ENCODE measurements at places on chromosomes 5 and 9. TPM values are rescaled to one million over a fixed set of nuclear protein-coding genes. Genes with fewer than 3 reads are reported as not detected.

GRCh38 chr5:88085462-88085861 is 183.2 kb downstream of the TMEM161B start:
- no peak for DNase-seq

GRCh38 chr5:156934450-156935211 is 28.4 kb downstream of the TIMD4 start:
- DNase-seq = peak; percentile 36

GRCh38 chr5:177089825-177090641 is 3.3 kb downstream of the FGFR4 start:
- peak; percentile 18 for DNase-seq

DNA sequence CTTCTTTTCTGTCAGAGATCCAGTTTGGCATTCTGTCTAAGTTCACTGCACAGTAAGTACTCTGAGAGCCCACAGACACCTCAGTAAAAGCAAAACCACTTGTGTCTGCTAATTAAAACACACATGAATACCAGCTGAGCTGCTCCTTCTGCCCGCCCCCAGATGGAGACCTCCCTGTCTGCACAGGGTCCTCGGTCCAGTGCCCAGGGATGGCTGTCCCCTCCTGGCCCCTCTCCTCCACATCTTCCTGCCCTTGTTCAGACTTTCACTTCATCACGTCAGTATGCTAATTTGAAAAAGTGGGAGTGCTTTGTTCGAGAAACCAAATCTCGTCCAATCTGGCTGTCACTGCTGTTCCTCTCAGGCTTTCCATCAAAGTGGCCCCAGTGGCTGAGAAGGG is 43.5 kb downstream of the LIX1 start:
- DNase-seq = no peak

GRCh38 chr9:7790022-7790818 is 9.4 kb downstream of the DMAC1 start:
- DNase-seq = no peak

GRCh38 chr9:16450578-16450977 is 419.9 kb downstream of the BNC2 start:
- DNase-seq = no peak

DNA sequence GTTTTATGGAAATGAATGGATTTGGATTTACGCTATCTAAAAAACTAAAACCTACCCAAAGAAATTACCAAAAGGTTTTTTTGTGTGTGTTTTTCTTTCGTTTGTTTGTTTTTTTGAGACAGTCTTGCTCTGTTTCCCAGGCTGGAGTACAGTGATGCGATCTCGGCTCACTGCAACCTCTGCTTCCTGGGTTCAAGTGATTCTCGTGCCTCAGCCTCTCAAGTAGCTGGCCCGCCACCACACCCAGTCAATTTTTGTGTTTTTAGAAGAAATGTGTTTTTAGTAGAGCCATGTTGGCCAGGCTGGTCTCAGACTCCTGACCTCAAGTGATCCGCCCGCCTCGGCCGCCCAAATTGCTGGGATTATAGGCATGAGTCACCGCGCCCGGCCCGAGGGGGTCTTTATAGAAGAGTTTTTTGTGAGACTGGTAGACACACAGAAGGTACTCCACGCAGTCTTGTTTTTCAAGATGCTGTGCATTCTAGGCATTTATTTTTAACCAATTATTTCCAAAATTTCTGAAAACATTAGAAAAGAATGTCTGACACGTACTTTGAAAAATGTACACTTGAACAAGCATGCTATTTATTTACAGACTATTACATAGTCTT is 75.7 kb downstream of the NR6A1 start:
- DNase-seq = no peak

DNA sequence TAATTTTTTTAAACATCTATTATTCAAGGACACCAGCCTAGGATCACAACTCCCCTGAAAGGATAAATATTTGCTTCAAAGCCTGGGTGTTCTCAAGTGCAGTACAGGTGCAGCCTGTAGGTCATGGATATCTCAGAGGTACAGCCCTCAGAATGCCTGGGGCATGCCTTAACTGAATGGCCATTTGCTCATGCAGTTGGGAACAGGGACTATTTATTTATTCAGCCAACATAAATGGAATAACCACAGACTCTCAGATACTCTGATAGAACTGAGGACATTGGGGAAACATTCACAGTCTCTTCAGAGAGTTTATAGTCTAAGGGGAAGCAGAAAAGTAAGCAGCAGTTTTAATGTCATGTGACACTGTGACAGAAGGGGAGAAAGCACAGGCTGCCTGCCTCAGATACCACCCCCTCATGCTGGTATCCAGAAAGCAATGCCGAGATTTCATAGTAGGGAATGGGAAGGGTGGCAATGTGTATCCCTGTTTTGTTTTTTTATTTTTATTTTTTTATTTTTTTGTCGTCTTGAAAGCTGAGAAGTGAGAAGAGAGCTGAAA is 112.6 kb downstream of the MACIR start:
- DNase-seq = no peak

DNA sequence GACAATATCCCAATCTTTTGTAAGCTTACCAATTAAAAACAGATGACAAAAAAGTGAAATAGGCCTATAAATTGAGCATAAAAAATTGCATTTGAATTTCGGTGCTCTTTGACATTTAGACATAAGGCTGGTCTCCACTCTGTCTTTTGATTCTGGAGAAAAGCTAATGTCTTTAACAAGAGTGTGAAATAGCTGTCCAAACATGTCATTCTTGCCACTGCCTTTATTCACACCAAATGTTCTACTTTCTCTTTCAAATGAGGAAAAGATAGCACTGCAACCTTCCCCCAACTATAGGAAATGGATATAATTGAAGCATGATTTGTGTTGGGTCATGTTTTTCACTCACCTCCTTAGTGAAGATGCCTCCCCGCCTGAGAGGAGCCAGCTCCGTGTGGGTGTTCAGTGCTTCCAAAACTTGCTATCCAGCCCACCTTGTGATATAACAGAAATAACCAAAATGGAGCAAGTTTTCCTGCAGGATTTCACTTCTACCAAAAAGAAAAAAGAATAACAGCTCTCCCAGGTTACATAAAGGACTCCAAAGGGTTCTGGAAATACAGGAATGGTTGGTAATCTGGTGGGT is 55.2 kb upstream of the STK32A start:
- no peak for DNase-seq

DNA sequence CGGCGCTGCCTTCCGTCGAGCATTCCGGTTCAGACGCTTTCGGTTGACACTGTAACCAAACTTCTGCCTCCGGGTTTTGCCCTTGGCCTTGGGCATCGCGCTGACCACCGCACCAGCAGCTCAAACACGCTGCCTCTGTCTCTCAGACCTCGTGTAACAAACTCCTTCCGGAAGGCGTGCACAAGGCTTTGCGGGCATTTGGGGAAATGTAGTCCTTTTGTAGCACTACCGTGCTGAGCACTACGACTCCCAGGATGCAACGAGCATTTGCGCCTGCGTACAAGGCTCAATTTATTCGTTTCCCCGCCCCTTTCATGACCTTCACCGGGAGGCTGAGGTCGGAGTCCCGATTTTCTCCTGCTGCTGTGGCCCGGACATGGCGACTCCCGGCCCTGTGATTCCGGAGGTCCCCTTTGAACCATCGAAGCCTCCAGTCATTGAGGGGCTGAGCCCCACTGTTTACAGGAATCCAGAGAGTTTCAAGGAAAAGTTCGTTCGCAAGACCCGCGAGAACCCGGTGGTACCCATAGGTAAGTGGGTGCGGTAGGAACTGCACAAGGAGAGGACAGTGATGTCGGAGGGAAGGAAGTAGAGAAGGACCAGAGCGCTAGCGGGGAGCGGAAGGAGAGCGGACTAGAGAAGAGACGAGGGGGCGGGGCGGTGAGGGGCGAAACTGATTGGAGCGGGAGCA is at the start of the genes HIGD2A and NOP16:
Gene HIGD2A (plus strand): TSS at position 308 of the 691 bp plus-strand sequence. CDS start 69 bp downstream, at position 377.
Gene NOP16 (minus strand): TSS at position 155 of the 691 bp plus-strand sequence. CDS start 59 bp downstream, at position 96.
- peak; percentile 97 for DNase-seq

DNA sequence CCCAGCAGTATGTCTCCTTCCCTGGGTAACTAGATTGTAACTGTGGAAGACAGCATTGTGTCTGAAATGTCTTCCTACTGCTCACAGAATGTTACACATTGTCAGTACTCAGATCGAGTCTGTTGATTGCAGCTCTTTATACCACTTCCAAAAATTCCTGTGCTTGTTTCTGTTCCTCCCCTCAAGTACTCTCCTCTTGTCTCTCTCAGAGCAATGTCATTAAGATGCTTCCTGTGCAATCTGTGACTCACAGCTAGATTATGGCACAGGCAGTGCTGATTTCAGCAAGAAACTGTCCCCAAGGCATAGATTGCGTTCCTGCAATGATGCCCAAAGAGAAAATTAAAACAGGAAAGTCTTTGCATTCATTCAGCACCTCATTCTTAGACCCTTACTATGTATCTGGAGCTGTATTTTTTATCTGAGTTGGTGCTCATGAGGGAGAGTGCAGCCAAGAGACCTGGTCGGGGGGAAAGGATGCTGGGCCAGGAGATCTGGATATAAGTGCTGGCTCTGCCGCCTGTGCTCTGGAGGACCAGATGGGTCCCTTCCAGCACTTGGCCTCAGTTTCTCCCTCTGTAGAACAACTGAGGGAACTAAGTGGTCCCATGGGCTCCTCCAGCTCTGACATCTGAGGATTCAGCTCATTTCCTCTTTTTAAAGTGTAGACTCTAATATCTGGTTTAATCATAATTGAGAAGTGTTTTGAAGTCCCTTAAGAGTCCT is 40.8 kb upstream of the GNPDA1 start:
- no peak for DNase-seq

- no peak for DNase-seq
These were observed 378.0 kb downstream of the MLLT3 start for GRCh38 chr9:20244271-20244670.

DNA sequence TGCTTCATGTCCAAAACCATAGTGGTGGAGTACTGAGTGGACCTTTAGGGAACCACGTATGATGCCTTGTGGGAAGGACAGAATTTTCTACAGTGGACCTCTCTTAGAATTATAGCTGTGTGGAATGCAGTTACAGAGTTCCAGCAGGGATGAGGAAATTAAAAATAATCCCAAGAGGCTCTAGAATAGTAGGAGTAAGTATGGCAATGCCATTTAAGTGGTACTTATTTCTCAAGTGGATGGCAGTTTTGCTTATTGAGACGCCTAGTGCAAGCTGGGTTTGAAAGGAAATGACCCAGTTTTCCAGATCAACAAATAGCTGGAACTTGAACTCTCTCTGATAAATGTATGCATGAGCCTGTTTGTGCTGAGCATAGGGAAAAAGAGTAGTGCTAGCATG is 431.6 kb downstream of the PRR16 start:
- DNase-seq = no peak

- DNase-seq = no peak
These were observed 29.4 kb downstream of the ANKRD34B start for GRCh38 chr5:80540691-80541090.

DNA sequence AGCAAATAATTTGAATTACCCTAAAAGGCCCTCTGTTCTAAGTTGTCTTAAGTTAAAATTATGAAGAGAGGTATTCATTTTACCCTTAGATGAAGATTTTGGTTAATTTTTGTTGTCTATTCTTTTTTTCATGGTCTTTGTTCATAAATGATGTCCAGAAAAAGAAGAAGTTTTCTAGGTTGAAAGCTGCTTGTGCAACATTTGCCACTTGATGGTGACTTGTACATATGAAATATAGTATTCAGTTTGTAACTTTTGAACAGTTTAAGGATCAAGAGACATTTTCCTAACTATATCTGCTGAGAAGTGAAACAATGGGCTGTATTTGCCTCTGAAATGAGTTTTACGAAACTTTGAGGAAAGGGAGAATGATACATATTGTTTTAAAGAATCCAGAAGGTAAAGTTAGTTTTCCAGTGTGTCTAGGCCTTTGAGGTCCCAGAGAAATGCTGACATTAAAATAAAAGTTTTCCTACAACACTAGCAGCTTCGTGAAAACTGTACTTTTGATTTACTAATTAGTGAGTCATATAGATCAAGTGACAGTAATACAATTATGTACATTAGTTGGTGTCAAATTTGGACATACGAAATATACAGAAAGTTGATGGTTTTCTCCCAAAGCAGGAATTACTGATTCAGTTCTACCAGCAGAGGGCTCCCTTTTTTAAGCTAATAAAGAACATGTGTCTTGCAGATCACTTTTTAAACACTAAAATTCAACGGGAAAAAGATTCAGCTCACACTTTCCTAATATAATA is 70.5 kb downstream of the PIK3R1 start:
- DNase-seq = no peak

DNA sequence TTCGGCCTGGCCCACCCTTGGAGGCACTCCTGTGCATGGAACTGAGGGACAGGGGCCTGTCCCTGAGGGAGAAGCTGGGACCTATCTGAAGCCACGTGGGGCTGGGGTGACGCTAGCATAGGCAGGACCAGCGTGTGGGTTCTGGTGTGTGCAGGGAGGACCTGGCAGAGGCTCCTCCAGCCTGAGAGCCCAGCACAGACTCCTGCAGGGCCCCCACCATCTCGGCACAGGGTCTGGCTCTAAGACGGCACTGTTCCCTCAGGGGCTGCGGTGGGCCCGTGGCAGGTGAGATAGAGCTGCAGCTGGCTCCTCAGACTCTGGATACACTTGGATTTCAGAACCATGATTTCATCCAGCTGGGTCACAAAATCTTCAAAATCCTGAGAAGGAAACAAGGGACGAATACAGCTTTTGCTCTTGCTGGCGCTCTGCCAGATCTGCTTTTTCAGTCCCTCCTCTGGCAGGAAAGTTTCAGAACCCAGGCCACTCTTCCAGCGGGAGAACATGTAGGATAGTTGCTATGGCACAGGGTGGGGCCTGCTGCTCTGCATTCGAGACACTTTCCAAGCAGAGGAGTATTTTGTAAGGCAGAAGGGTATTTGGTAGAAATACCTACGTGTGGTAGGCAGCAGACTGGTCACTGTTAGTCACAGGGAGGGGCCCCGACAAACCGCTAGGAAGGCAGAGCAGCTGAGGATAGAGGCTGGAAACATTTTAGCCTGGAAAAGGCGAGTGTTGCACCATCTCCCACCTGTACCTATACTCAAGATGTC is 74.7 kb downstream of the KIF24 start:
- DNase-seq = no peak

SVEP1 gene
- 0.30 TPM for total RNA-seq

GALNT12 gene
- total RNA-seq = 11.4 TPM

IL9 gene
- total RNA-seq = not detected
